Stimulated activated CD4-positive, alpha-beta T cell treated with anti-CD3 and anti-CD28 coated beads, Interleukin-15, amount 100 ng/mL, for 1 hour (primary cell): ENCODE measurements at places on chromosomes 16 and 17.

- peak; percentile 24 for DNase-seq
Observed at GRCh38 chr16:29148867-29149272, 164.0 kb downstream of the LAT start.

DNA sequence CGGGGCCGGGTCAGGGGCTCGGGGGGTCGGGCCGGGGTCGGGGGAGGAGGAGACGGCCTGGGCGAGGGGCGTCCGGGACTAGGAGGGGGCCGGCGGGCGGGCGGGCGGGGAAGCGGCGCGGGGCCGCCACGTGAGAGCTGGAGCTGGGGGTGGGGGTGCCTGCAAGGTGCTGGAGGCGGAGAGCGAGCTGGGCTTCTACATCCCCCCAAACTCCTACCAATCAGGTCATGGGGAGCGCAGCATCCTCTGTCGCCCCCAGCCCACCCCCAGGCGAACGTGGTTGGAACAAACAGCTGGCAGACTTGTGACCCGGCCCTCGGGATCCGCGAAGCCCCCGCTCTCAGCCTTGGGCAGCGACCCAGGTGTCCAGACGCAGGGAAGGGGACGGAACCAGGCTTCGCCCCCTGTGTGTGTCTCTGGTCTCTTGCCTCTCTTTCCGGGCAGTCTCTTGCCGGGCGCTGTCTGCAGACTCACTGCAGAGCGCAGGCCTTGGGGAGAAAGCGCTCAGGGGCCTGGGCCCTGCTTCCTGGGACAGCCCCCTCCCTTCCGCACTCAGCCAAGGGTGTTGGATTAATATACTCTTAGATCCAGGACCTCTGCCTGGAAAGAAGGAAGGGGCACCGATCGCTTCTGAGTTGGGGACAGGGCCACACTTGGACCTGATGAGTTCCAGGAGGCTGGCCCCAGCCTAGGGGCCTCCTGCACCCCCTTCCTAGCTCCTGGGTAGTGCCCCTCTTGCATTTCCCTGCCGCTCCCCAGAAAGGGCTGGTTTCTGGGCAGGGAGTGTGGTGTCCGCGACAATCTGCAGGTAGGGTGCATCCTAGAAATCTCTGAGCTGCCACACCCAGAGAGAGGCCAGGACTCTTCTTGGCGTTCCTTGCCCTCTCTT lies 722 bp downstream of the RASL10B start:
- no peak for DNase-seq

GRCh38 chr17:67759355-67760171 lies 41.8 kb downstream of the NOL11 start:
- no peak for DNase-seq

- no peak for DNase-seq
Observed at GRCh38 chr17:21174186-21174585, 39.8 kb downstream of the TMEM11 start.

DNA sequence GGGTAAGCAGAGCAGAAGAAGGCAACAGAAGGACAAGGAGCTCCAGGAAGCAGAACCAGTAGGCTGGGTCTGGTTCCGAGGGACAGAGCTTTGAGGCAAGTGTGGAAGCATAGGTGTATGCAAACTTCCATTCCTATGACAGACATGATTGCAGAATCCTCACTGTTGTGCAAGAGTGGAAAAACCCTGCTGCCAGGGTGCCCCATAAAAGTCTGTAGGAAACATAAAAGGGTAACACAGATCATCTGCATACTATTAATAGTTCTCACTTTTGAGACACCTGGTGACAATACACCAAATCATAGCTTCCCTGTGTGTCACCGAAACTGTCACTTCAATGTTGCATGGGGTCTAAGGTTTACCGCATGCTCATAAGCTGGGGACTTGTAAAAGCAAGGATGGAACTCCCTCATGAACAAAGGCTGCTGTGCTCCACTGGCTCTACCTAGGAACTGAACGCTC lies 39.7 kb downstream of the ARHGAP17 start:
- DNase-seq, result no peak

DNA sequence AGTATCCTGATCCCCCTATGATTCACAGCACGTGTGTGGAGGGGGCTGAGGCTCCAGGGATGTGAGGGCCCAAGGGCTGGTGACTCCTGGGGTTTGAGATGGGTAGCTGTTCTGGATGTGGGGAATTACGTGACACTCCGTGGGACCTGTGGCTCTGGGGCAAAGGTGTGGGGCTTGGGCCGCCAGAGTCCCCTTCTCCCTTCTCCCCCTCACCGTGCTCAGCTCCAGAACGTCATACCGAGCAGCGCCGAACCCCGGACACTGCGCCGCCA lies 7.2 kb downstream of the PLEKHH3 start:
- no peak for DNase-seq

- no peak for DNase-seq
Observed at GRCh38 chr16:30867747-30868146, 26.1 kb downstream of the BCL7C start.

GRCh38 chr17:79294459-79295071 lies 219.9 kb downstream of the ENGASE start:
- DNase-seq, result no peak

GRCh38 chr17:35901631-35902175 lies 21.5 kb upstream of the CCL5 start:
- no peak for DNase-seq

- no peak for DNase-seq
Observed at GRCh38 chr17:80615376-80615775, 70.7 kb downstream of the RPTOR start.

DNA sequence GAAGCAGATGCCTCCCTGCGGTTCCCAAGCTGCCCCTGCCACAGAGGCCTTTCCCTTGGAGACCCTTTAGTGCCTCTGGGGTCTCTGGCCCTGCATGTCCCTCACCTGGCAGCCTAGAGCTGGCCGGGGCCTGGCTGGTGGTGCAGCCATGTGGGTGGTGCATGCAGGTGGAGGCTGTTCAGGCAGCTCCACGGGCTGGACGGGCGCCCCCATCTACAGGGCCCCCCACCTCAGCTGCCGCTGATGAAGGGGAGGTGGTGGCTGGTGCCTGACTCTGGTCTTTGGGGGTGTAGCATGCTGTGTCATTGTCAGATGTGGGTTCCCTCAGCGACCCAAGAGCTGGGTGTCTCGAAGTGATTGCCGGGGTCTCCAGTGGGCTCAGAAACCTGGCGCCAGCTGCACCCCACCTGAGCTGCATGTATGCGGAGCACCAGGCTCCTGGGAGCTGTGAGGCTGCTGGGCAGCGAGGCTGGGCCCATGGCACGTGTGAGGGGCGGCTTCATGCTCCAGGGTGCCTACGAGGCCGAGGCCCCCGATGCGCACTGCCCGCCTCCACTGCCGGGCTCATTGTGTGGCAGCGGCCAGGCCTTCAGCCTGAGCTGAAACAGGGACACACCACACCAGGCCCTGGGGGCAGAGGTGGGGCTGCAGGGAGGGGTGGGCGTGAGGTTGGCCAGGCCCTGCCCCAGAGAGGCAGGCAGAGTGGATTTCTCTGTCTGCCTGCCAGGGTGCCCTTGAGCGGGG lies 57.0 kb downstream of the BAIAP2 start:
- DNase-seq, result no peak

- no peak for DNase-seq
Observed at GRCh38 chr16:1890024-1890707, 18.2 kb upstream of the MEIOB start.

- no peak for DNase-seq
Observed at GRCh38 chr16:11619327-11619851, 32.7 kb upstream of the LITAF start.

DNA sequence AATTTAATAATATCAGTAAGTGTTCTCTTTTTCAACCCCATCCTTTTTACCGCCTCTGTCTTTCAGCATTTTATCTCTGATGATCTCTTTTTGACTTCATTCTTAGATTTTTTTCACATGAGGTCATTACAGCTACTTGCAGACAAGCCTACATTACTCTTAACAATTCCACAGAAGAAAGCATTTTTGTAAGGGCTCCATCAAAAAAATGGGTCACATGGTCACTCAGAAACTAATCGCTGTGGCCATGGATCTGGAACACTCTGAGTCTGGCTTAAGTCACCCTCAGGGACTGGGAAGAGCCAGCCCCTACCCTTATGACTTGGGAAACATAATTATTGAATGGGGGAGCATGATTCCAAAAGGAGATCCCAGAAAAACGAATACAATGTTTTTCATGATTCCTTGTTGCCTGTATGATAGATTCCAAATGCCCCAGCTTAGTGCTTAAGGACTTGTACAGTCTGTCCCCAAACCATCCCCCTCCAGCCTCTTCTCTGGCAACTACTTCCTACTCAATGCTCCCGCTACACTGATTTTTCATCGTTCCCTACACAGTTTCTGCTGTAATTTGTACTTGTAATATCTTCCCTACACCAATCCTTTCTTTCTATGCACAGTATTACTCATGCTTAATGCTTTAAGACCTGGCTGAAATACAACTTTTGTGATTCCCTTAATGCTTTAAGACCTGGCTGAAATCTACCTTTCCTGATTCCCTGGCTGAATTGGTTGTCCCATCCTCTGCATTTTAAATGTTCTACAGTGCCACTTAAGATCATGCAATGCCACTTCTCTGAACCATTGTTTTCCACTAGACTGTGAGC lies 457.8 kb downstream of the HS3ST4 start:
- DNase-seq, result no peak

DNA sequence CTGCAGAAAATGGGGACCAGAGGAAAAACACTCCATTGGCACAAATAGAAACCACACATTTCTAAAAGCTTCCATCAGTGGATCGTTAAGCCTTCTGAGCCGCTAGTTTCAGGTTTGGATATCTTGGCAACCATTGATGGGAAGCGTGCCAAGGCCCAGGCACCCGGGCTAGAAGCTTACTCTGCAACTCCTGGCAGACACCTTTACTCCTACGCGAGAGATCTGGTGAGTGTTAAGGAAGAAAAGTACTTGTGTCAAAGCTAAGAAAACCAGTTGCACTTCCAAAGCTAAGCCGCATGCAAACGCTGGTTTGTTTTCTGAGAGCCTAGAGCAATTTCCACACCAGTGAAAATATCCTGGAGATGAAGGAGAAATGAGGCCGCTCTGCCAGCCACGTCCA lies 472.4 kb downstream of the PMP22 start:
- no peak for DNase-seq

DNA sequence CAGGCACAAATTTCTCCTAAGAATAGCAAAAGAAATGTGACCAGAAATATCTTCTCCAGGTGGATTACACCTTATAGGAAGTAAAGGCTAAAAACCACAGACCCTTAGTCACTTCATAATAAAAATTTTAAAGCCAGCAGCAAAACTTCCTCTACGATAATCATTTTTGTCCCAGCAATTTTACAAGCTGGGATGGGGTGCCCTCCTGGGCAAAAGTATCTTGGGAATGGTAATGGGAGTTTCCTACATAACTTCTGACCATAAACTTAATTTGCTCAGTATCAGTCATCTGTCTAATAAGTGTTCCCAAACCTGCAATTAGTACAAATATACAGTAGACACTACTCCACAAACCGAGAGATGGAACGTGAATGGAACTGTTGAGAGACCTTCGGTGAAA lies 3.0 kb downstream of the PHF12 start:
- no peak for DNase-seq

- DNase-seq, result no peak
Observed at GRCh38 chr17:64209356-64209941, 53.6 kb downstream of the TEX2 start.

DNA sequence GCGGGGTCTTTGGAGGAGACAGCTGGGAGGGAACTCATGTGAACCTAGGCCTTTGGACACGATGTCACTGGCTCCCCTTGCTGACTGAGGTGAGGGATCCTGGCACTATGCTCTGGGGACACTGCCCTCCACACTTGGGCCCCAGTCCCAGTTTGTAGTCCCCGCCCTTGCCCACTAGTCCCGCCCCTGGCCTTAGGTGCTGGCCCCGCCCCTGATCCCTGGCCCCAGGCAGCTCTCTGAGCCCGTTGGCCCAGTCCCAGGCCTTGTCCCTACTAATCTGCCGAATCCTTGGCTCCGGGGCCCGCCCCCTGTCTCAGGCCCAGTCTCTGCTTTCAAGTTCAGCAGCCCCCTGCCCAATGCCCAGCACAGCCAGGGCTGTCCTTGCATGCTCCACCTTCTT lies 61.0 kb downstream of the SMPD3 start:
- DNase-seq, result no peak

DNA sequence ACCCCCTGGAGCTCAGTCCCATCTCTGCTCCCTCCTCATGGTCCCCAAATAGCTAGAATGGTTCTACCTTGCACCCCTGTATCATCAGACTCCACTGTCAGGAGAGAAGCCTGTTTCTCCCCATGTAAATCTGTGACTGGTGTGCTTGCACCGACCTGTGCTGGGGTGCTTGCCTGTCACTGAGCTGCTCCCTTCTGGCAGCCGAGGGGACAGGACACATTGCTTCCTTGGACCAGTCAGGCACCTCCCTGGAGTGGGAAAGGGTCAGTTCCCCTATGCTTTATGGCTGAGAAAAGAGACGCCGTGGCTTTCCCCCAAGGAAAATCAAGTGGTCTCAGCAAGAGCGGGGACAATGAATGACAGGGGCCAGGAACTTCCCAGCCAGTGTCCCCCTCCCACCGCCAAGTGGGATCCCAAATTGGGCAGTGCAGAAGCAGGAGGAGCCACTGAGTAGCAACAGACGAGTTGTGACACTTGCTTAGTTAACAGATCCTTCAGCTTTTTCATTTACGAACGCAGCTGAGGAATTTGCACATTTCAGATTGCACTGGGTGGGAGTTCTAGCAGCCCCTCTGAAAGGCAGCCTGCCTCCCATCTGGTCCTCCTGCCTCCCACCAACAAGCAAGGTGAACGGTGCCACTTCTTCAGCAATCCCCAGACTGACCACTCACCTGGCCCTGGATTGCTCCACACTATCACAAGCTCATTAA lies 156.4 kb downstream of the KATNIP start:
- no peak for DNase-seq

GRCh38 chr17:1918346-1919162 lies 88.7 kb downstream of the RPA1 start:
- DNase-seq, result no peak

DNA sequence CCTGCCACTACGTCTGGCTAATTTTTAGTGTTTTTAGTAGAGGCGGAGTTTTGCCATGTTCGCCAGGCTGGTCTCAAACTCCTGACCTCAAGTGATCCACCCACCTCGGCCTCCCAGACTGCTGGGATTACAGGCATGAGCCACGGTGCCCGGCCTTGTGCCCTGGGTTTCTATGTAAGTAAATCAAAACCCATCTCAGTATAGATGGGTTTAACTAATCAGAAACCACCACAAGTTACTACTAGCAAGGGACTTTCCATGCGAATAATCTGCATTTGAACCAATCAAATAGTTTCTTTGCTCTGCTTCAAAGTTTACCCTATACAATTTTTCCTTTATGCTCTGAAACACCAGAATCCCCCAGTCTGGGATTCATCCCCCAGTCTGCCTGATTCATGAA lies 16.5 kb upstream of the EIF1 start:
- DNase-seq, result no peak

- no peak for DNase-seq
Observed at GRCh38 chr17:50499721-50500120, 8.5 kb upstream of the MYCBPAP start.

GRCh38 chr16:67941469-67942199 lies 2.3 kb downstream of the LCAT start:
- no peak for DNase-seq

- DNase-seq, result no peak
Observed at GRCh38 chr16:10652730-10653590, 41.8 kb downstream of the TEKT5 start.

GRCh38 chr16:74268372-74268782 lies 28.2 kb upstream of the PSMD7 start:
- no peak for DNase-seq

GRCh38 chr17:74780443-74781238 lies 4.5 kb upstream of the NAT9 start:
- no peak for DNase-seq
